ENCODE measurements at places on chromosomes 6 and 20.

DNA sequence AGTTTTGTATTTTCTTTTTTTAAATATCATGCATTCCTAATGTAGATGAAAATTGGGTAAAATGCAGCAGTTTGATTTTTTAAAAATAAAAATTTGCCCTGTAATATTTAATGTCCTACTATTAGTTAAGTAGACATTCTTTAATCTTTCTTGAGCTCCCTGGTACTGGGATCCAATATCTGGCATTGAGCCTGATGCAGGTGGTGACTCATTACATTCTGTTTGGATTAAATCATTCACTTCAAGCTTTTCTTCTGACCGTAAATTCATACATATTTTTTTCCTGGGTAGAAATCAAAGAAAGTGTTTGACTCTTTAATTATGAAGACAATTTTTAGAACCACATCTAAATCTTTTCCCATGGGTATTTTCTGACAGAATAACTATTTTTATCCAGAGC lies 768.8 kb upstream of the SLC35B3 start:
- peak; percentile 62 for DNase-seq

GRCh38 chr6:139973669-139974344 lies 599.4 kb upstream of the CITED2 start:
- DNase-seq, result peak; percentile 25

DNA sequence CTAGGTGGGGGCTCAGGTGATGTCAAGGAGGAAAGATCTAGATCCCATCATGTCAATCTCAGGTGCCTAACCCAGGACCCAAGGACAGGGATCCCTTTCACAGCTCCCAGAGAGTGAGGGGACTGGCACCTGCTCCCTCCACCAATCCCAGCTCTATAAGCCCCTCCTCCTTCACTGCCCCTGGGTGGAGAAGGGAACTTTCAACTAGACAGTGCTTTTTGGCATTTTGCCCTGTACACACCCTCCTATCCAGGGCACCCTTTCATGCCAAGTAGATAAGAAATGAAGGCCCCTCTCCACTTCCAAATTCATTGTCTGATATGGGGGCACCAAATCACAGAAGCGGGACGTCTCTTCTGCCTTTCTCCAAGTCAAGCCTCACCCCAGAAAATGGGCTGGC lies 61.6 kb downstream of the MDGA1 start:
- DNase-seq, result no peak

GRCh38 chr6:17877895-17878440 lies 109.5 kb downstream of the KIF13A start:
- DNase-seq, result no peak

GRCh38 chr6:77740380-77740779 lies 87.5 kb downstream of the MEI4 start:
- DNase-seq, result no peak

GRCh38 chr20:51507216-51508036 lies 35.1 kb downstream of the NFATC2 start:
- no peak for DNase-seq

DNA sequence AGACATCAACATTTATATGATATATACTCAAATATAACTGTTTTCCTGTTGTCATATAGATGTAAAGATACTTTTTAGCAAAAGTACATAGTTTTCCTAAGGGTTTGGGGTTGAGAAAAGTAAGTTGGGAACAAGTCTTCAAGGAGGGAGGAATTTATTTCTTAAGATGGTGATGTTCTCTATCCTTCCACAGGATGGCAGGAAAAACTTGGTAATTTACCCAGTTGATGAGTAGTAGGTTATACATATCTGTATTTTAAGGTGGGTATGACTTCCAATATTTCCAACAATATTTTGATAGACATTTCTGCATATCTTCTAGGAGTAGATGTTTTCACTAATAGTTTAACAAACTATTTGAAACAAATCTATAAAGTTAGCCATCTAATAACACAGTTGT lies 254.4 kb downstream of the RIMS1 start:
- no peak for DNase-seq

DNA sequence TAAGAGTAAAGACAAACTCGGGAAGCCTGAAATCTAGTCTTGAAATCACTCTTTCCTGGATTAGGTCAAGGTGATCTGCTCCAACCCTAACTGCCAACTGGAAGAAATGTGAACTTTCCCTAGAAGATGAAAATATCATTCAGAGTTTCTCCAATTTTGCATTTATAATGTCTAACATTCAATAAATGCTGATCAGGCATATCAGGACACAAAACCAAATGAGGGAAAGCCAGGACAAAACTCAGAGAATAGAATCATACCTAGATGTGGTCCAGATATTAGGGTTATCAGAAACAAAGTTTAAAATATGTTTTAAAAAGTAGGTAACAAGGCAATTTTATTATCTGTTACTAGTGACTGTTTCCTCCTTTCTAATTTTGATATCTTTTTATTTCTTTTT lies 335.5 kb upstream of the MAP3K7 start:
- no peak for DNase-seq

- no peak for DNase-seq
Observed at GRCh38 chr6:163720005-163720404, 305.5 kb downstream of the QKI start.

GRCh38 chr6:80640176-80640575 lies 533.7 kb downstream of the BCKDHB start:
- DNase-seq, result no peak

GRCh38 chr20:43925801-43926200 lies 11.1 kb downstream of the TOX2 start:
- peak; percentile 37 for DNase-seq

DNA sequence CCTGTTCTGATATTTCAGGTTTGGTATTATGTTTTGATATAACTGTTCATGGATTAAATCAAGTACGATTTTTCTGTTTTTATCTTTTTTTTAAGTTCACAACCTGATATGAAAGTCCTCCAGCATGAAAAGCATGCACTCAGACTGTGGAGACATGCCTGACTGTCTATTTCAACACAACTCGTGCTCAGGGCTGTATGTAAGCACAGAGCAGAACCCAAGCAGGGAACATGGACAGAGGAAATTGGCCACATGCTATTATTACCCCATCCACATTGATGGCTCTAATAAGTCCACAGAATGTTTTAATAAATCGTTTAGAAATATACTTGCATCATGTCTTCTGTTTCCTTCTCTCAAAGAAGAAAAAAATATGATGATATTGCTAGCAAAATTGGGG lies 730.4 kb downstream of the C6orf118 start:
- DNase-seq, result no peak

DNA sequence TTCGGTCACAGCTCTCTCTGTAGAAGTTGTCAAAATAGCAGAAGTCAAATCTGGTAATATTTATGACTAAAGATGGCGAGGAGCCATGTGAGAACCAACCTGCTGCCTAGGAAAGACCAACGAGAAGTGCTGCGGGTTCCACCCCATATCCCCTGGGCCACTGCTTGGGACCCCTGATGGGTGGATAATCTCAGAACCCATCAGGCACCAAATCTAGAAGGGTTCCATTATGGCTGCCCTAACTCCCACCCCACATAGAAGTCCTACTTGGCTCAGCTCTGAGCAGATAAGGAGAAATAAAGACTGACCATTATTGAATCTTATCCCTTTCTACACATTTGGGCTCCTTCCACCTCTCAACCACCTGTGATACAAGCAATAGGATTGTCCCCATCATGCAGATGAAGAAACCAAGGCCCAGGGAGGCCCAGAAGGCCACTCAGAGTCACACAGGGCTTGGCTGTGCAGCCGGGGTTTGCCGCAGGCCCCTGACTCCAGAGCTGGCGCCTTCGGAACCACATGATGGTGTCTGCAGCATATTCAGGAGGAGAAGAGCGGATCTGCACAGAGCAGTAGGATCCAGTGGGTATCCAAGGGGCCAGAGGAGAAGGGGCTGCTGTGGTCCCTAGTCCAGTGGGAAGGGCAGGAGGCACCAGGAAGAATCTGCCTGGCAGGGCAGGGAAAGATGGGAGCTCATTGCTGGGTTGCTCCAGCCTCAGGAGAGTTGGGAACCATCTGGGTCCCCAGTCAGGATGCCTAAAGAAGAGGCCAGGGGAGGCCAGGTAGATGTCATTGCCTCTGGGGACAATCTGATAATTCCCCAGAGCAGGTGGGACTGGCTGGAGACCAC lies 9.6 kb upstream of the PCMTD2 start:
- DNase-seq, result no peak

- peak; percentile 70 for DNase-seq
Observed at GRCh38 chr20:23441850-23442313, 2.4 kb downstream of the CSTL1 start.

- DNase-seq, result no peak
Observed at GRCh38 chr6:88547768-88548167, 381.6 kb upstream of the CNR1 start.

GRCh38 chr20:17533396-17533795 lies 2.2 kb upstream of the BFSP1 start:
- no peak for DNase-seq

GRCh38 chr6:47690214-47690613 lies 8.2 kb upstream of the ADGRF4 start:
- DNase-seq, result no peak

DNA sequence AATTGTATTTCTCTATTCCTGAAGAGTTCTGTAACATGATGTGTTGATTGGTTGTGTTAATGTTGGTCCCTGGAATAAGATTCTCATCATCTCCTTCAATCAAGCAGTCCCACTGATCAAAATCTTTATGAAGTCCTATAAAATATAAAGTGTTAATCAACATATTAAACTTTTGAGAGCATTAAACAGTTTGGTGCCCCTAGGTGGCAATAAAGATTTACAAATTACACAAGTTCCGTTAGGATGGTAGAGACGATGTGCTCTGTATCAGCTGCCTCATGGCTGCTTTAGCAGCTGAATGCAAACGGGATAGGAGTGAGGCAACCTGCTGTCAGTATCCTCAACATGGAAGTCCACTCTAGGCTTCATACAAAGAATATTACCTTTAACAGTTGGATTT lies 16.9 kb downstream of the TDRD6 start:
- DNase-seq, result no peak

DNA sequence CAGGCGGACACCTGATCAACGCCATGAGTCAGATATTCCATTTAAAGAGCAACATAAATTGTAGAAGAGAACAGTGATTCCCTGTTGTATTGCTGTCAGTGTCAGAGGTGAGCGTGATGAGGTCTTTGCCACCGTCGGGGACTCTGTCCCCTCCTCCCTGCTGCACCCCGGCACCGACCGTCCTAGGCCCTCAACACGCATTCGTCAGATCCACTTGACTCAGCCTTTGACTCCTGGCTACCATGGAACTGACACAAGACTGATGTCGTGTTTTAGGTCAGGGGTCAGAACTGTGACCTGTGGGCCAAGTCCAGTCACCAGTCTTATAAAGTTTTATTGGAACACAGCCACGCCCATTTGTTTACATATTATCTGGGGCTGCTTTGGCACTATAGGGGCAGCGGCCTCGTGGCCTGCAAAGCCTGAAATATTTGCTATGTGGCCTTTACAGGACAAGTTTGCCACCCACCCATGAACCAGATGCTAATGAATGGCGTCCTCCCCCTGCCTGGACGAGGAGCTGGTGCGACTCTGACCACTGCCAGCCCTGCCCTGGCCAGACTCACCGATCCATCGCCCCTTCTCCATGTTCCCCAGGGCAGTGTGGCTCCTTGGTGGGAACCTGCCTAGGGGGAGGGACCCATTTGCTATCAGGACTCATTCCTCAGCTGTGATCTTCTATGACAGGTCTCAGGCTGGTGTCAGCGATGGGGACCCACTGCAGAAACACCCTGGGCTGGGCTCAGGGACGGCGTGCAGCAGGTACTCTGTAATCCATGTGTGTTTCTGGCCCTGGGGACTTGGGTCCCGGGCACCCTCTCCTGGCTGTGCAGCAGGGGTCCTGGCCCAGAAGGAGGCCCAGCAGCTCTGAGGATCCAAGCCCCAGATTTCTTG lies 37.5 kb upstream of the PHACTR3 start:
- no peak for DNase-seq

DNA sequence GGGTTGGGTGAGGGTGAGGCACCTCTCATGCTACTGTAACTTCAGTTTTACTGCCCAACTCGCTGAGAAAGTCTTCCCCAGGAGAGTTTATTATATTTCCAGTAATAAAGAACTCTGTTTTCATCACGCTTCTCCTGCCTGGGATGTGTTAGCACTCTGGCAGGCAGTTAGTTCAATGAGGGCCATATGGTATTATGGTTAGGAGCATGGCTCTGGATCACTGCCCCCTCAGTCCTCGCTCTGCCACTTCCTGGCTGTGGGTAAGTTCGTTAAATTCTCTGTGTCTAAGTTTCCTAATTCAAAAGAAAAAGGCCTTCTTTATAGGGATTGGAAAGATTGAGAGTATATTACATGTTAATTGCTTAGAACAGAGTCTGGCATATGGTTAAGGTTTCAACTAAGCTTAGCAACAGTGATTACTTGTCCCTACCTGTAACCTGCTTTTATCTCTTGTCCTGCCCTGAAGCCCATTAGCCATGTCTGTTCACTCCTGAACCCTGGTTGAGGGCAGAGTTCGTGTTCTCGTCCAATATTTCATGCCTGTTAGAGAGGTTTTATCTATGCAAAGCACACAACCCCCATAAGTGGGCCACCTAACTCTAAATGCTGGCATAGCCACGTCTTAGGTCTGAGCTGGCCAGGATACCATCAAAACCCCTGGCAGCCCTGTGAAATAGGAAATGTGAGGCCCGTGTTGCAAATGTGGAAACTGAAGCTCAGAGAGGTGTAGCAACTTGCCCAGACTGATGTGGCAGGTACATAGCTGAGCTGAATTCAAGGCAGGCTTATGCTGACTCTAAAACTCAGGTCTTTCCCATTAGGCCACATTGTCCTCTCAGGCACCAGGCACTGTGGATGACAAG lies 342.5 kb upstream of the JARID2 start:
- no peak for DNase-seq

DNA sequence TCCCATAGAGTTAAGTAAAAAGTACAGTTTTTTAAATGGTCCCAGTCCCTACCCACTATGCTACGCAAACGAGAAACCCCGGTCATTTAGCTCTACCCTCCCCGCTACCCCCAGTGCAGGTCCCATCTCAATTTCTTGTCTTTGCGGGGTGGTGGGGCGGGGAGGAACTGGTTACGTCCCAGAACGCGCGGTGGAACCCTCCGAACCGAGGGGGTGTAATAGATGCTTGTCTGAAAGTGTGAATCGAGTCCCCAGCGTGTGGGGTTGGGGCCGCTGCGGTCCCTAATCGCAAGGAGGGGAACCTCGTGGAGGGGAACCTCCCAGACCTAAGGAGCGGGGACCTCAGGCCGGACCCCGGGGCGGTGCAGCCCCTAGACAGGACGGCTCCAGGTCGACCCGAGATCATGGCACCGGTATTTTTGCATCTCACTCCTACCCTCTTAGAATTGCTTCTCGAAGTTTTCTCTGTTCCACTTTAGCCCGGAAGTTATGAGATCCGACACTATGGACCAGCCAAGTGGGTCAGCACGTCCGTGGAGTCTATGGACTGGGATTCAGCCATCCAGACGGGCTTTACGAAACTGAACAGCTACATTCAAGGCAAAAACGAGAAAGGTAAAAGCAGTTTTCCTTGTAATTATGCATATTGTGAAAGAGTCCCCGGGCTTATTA lies 779 bp downstream of the HEBP2 start:
- DNase-seq, result peak; percentile 32

DNA sequence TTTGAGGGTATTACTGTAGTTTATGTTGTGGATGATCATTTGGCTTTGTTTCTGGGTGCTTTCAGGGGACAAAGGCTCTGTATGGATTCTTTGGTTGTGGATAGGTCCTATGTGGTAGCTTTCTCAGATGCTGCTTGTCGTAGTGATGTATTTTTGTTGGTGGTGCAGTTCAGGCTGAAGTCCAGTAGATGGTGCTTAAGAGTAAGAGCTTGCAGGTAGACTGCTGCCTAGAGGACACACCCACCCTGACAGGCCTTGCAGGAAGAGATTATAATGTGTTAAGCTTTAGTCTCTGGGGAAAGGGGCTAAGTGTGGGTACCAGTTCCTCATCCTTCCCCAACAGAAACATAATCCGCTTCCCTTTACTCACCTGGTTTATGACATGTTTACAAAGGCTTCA lies 62.6 kb upstream of the ADGRB3 start:
- no peak for DNase-seq

- no peak for DNase-seq
Observed at GRCh38 chr20:34062570-34063482, 49.2 kb downstream of the EIF2S2 start.
